ENCODE measurements at places on chromosomes 13 and 19.

DNA sequence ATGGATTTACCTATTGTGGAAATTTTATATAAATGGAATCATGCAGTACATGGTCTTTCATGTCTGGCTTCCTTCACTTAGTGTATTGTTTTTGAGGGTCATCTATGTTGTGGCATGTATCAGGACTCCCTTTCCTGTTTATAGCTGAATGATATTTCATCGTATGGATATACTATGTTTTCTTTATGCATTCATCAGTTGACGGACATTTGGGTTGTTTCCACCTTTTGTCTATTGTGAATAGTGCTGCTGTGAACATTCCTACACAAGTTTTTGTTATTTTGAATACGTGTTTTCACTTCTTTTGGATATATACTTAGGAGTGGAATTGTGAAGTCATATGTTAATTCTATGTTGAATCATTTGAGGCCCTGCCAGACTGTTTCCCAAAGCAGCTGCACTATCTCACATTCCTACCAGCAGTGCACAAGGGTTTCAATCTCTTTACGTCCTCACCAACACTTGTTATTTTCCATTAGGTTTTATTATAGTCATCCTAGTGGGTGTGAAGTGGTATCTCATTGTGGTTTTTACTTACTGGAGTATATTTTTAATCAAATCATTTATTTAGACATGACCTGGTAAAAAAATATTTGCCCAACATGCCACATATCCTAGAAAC is 262.7 kb downstream of the DLEU7 start:
- no peak for DNase-seq

- peak; percentile 95 for DNase-seq
Observed at GRCh38 chr19:45091031-45091923, 1.7 kb upstream of the PPP1R37 start.

- no peak for DNase-seq
Observed at GRCh38 chr13:49410006-49410405, 33.9 kb downstream of the CAB39L start.

DNA sequence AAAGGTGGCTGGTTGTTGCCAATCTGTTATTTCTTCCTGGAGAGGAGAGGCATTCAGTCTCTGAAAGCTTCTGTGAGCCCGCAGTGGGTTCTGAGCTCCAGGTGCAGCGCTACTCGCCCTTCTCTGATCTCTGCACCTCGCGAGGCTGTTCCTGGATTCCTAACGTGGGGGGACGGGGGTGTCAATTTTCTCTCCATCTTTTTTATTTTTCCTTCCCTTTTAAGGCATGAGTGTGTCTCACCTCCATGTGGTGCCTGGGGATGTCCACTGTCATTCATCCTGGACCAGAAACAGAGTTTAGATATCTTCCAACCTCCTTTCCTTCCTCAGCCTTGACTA is 626 bp downstream of the ZNF233 start:
- no peak for DNase-seq

DNA sequence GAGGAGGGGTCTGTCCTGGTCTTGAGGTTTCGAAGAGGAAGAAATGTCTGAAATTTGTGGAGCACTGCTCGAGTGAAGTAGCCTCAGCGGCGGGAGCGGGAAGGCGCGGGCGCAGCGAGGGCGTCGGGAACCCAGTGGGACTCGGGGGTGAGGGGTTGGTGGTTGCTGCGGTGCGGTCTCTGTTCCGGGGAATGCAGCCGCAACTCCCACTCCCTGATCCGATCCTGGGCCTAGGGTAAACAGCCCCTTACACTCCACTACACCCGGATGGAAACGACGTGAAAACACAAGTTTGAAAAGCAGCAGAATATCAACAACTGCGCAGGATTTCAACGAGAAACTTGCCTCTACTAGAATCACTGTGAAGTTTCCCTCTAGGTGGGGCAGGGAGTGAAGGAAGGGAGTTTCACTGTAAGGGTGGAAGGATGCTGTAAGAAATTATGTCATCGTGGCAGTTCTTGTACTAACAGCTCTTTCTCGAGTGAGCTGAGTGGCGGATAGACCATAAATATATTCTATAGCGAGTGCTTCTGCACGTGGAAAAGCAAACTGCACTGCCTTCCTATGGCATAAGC is 2.0 kb upstream of the KLF12 start:
- peak; percentile 28 for DNase-seq

DNA sequence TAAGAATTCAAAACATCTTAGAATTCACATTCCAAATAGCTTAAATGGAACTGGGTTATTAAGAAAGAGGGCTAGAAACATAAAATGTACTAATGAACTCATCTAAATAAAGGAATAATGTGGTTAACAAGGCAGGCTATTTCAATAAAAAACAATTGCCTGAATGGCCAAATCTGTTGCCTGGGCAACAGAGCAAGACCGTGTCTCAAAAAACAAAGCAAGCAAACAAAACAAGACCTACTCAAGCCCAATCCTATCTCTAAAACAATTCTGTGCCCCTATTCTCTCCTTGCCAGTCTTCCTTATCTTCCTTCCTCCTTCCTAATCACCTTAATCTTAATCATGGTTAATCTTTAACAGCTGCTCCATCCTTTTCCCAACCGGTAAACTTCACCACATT is 12.1 kb downstream of the IGFL1 start:
- DNase-seq: no peak

- DNase-seq: no peak
Observed at GRCh38 chr13:34430294-34430693, 511.8 kb upstream of the NBEA start.

DNA sequence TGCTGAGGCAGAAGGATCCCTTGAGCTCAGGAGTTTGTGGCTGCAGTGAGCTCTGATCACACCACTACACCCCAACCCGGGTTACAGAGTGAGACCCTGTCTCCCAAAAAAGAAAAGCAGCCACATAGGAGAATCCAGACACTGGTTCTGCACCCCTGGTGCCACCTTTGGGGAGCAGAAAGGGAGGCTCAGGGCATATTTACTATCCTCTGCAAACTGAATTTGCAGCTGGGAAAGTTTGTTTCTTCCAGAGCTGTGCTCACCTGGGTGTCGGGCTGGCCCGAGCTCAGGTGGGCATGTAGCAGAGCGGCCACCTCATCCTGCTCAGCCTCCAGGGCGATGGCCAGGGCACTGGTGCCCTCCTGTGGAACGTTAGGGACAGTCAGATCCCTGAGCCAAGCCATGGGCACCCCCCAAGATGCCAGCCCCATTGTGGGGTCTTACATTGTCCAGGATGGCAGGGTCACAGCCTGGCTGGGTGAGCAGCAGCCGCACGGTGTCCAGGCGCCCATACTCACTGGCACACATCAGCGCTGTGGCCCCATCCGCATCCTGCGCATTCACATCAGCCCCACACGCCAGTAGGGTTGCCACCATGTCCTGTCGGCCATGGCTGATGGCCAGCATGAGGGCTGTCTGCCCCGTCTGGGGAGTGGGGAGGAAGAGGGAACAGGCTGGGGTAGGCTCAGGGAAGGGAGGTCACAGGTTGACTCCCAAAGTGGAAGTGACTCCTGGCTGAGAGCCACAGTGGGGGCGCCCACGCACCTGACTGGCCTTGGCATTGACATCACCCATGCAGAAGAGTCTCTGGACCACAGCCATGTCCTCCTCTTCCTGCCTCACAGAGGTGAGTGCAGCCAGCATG is 3.1 kb downstream of the RPS28 start:
- no peak for DNase-seq

- no peak for DNase-seq
Observed at GRCh38 chr19:9178901-9179300, at the start of gene OR7D2. TSS of gene OR7D2 (plus strand) at chr19:9178979. CDS start at chr19:9185782, 6,803 bp downstream.

- DNase-seq: no peak
Observed at GRCh38 chr13:24148414-24149235, 11.9 kb upstream of the SPATA13 start.

DNA sequence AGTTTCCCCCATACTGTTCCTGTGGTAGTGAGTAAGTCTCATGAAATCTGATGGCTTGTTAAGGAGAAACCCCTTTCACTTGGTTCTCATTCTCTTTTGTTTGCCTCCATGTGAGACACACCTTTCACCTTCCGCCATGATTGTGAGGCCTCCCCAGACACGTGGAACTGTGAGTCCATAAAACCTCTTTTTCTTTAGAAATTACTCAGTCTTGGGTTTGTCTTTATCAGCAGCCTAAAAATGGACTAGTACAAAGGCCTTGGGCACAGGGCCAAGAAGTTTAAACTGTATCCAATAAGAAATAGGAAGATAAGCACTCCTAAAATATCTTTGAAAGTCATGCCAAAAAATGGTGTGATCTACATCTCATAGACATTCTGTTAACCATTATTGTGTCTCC is 176.9 kb downstream of the TBC1D4 start:
- DNase-seq: no peak

- no peak for DNase-seq
Observed at GRCh38 chr13:41137241-41137640, 4.6 kb upstream of the KBTBD6 start.

GRCh38 chr13:39881383-39881782 is 225.9 kb downstream of the COG6 start:
- no peak for DNase-seq

DNA sequence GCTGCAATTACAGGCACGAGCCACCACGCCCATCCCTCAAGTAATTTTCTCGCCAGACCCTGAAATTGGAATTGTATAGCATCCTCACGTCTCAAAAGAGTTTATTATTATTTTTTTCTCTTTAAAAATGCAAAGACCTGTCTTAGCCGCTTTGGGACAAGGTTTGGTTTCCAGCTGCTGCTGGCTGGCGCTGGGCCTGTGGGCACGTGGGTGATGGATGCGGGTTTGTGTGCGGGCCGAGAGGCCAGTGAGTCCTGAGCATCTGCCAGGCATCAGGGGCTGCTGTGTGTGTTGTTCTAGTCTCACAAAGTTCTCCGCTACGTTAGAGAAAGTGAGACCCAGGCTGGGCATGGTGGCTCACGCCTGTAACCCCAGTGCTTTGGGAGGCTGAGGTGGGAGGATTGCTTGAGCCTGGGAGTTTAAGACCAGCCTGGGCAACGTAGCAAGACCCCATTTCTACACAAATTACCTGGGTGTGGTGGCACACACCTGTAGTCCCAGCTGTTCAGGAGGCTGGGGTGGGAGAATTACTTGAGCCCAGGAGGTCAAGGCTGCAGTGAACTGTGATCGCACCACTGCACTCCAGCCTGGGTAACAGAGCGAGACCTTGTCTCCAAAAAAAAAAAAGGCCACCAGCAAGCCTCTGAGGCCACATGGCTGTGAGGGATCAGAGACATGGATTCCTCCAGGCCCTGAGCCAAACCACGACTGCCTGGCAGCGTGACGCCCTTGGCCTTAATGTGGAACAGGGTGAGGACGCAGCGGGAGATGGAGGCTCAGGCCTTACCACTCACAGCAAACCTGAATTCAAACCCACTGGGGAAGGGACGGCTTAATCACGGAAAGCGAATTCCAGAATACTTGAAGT is 4.7 kb upstream of the TMPRSS9 start:
- no peak for DNase-seq

DNA sequence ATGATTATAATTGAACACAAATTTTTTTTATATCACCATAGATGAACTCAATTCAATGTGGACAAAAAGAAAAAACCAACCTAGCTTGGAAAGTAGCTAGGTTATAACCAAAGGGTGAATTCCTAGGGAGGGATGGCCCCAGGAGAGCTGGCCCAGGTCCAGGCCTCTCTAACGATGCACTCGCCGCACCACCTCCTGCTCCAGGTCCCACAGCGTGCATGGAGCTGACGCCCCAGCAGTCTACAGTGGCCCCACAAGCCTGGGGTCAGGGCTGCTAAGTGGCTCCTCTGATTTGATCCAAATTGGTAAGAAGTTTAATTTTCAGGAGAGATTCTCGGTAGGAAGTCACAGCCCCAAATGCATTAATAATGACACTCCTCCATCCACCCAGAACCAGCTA is 48.8 kb downstream of the TSHZ3 start:
- no peak for DNase-seq

GRCh38 chr13:96229356-96229755 is 139.4 kb downstream of the HS6ST3 start:
- DNase-seq: no peak

GRCh38 chr13:106986033-106986484 is 418.1 kb upstream of the ARGLU1 start:
- DNase-seq: no peak

DNA sequence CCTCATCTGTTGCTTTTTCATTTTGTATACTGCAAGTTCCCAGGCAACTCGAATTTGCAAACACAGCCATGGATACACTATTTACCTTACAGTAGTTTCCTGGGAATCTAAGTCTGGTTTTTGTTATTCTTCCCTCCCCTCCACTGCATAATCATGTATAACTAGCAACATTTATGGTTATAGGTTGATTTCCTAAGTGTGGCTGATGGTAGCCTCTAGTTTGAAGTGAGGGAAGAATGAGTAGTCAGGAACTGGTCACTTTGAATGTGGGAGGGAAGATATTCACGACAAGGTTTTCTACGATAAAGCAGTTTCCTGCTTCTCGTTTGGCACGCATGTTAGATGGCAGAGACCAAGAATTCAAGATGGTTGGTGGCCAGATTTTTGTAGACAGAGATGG is at the start of gene KCNRG:
Gene KCNRG (plus strand): TSS at position 187 of the 400 bp plus-strand sequence. CDS start 50 bp downstream, at position 237.
- DNase-seq: no peak

- peak; percentile 71 for DNase-seq
Observed at GRCh38 chr13:19959141-19959830, 759 bp downstream of the ZMYM2 start.

GRCh38 chr13:40438999-40439797 is 227.2 kb downstream of the FOXO1 start:
- no peak for DNase-seq

DNA sequence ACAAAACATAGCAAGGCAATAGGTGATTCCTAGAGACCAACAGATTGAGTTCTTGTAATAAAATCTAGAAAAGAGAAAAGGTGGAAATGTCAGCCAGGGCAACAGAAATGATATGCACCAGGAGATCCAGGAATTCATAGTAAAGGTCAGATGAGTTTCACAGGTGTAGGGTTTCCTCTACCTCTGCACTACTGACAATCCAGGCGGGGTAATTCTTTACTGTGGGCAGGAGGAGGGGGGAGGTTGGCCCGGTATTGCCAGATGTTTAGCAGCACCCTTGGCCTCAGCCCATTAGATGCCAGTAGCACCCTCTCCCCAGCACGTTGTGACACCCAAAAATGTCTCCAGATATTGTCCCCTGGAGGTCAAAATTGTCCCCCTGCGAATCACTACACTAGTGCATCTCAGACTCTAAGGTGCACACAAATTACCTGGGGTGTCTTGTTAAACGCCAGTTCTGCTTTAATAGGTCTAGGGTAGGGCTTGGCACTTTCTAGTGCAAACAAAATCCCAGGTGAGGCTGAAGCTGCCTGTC is 3.5 kb upstream of the UBAC2 start:
- DNase-seq: no peak

GRCh38 chr19:45785781-45786532 is 3.7 kb upstream of the DMPK start:
- DNase-seq: no peak

GRCh38 chr19:15433519-15434069 is 14.8 kb upstream of the AKAP8L start:
- DNase-seq: no peak

DNA sequence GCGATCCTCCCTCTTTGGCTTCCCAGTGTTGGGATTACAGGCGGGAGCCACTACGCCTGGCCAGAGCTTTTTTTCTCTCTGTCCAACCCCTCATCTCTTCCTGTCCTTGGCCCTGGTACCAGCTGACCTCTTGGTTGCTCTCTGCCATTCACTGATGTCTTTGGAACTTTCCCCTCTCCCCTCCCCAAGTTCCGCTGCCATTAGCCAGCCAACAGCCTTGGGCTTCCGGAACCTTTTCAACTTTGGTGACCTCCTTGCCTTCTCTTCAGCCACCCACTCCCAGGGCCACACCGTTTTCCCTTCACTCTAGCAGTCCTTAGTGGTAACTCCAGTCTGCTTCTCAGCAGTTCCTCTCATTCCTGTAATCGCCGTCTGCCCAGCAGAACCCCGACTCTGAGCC is 4.3 kb downstream of the WTIP start:
- no peak for DNase-seq

- no peak for DNase-seq
Observed at GRCh38 chr19:30673336-30673735, 301.2 kb downstream of the ZNF536 start.

All from activated T-cell treated with anti-CD3 and anti-CD28 coated beads for 48 hours (primary cell).